ENCODE measurements at places on chromosomes 2 and 18.

DNA sequence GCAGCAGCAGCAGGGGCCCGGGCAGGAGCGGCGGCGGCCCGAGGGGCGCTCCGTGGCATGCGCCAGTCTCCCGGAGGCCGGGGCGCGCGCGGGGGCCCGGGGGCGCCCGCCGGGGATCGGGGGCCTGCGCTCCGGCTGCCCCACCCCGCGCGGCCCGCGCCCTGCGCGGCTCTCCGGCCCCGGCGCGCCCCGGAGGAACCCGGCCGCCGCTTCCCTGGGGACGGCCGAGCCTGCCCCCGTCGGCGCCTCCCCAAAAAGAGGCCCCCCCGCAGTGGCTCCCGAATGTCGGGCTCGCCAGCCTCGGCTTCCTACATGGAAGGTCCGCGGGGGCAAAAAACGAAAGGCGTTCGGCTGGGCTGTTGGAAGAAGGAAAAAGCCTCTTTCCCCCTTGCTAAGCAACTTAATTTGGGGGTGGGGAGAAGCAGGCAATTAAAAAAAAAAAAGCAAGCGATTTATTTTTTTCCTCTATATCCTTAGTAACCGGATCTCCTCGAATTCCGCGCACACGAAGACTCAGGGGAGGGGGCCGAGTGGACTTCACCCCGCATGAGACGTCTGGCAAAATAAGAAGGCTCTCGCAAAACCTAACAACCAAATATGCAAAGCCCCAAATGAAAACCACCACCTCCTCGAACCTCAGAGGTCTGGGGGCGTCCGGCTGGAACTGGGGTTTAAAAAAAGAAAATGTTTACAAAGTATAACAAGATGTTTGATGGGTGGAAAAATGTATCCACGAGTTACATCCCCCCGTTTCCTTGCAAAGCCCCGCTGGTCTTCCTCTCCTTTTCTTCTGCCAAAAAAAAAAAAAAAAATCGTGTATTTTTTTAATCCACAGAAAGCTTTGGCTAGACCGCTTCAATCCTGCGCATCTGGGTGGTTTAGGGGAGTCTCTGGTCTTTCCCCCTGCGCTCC lies at the start of gene SMAD7:
TSS of gene SMAD7 (minus strand) at position 430 of the 912 bp plus-strand sequence. CDS start 541 bp downstream, outside the sequence.
- no peak for DNase-seq

GRCh38 chr18:76522551-76522950 lies 27.5 kb upstream of the ZNF516 start:
- no peak for DNase-seq

- no peak for DNase-seq
Observed at GRCh38 chr2:62204998-62205496, 9.1 kb downstream of the B3GNT2 start.

- no peak for DNase-seq
Observed at GRCh38 chr2:230234122-230234722, 8.7 kb downstream of the SP140 start.

- DNase-seq, result no peak
Observed at GRCh38 chr2:27216416-27217137, 592 bp upstream of the CAD start.

- DNase-seq, result no peak
Observed at GRCh38 chr2:71073475-71073874, 5.0 kb downstream of the NAGK start.

GRCh38 chr2:130915595-130916437 lies 79.1 kb downstream of the ARHGEF4 start:
- no peak for DNase-seq

GRCh38 chr18:56245866-56246580 lies 392.4 kb downstream of the TXNL1 start:
- no peak for DNase-seq

DNA sequence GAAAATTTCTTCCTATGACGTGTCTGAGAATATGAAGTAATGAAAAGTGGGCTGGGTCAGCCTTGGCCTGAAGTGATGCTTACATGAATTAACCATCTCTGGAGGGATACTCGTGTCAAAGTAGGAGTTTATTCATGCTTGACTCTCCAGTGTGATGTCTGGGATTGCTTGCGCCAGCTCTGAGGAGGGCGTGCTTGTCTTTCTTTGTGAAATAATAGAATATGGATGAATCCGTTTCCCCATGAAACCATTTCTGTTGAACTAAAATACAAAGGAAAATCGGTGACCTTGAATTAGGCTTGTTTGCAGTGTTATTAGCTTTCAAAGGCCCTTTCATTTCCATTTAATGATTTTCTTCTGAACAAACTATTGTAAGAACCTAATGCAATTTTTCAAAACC lies 77.9 kb downstream of the EML6 start:
- no peak for DNase-seq

GRCh38 chr2:21261591-21261990 lies 137.8 kb downstream of the TDRD15 start:
- DNase-seq, result no peak

DNA sequence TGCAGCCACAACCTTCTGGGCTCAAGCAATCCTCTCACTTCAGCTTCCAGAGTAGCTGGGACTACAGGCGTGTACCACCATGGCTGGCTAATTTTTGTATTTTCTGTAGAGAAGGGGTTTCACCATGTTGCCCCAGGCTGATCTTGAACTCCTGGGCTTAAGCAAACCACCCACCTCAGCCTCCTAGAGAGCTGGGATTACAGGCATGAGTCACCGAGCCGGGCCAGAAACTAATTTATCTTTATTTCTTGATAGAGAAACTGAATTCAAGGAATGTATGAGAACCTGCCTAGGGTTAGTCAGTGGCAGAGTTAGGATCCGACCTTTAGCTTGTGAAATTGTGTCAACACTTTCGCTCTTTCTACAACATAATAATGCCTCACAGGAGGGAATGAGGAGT lies 19.3 kb upstream of the ITGAV start:
- DNase-seq, result no peak

- DNase-seq, result no peak
Observed at GRCh38 chr2:26892133-26892532, 44.2 kb downstream of the DPYSL5 start.

DNA sequence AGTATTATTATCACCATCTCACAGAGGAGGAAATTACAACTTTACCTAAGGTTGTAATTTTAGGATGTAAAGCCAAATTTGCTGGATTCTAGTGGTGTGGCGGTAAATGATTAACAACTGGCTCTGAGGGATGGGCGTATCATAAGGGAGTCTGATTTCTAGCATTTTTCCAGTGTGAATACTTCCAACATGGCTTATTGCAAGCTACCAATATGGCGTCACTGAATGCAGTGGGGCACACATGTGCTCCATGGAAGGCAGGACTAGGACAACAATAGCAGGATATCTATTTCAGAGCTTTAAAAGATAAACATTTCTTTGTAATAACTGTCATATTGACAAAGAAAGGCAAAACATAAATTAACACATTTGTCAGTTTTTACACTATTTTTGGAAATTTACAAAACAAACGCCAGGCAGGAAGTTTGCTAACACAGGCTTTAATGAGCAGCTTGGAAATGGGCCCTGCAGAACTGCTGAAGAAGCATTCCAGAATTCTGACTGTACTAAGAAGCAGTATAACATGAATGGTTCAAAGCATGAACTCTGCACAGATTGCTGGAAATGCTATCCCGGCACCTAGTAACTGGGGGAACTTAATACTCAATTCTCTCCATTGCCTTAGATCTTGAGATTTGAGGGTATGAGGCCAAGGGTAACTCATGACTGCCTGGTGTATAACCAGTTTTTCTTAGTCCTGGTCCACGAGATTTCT lies 439.3 kb upstream of the MAP2 start:
- no peak for DNase-seq

DNA sequence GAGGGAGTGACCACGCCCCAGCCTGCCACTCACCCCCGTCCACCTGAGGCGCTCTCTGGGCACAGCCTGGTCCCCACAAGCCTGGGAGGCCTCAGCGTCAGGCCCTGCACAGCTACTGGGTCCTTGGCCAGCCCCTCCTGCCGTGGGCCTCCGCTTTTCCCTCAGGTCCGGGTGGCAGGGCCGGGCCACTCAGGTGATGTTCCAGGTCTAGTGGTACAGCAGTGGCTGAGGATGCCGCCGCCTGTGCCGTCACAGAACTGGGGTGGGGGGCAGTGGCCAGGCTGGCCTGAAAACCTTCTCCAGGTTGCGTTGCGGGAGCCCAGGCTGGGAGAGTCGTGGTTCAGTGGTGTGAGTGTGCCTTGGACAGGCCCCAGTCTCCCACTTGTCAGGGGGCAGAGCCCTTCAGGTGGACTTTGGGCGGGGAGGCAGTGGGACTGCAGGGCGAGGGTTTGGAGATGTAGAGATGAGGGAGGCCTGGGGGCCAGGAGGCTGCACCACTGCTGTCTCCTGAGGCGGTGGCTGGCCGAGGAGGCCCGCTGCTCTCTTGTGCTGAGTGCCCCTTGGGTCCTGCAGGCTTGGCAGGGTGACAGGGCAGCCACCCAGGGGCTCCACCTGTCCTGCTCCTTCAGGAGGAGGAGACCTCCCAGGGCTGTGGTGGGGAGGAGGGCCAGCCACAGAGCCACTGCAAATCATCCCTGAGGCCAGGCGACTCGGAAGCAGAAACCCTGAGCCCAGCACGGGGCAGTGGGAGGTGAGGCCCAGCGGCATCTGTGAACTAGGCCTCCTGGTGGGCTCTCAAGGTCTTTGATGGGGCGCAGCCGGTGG lies 7.6 kb downstream of the GPC1 start:
- DNase-seq, result no peak

DNA sequence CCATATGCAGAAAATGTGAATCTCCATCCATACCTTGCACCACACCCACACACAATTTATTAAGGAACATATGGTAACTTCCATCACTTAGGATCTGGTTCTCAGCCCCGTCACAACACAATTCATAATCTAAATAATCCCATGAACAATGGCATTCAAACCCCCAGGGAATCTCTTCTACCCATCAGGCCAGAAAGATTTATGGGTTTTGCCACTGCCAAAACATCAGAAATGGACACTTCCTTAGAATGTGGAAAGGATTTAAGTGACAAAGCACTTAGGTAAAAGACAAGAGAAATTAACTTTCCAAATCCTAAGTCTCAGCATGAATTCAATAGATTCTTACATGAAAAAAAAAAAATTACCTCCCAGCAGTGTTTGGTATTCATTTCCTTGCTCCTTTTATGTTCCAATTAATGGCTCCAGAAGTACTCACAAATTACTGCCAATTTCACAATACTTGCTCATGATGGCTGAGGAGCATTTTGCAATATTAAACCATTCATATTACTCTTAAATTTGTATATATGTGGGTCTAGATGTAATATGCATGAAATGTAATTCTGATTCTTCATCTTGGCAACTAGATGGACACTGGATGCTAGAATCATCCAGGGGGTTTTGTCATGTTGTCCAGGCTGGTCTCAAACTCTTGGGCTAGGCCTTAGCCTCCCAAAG lies 56.5 kb upstream of the TMEM247 start:
- no peak for DNase-seq

GRCh38 chr18:32877371-32877770 lies 104.5 kb upstream of the KLHL14 start:
- DNase-seq, result no peak

DNA sequence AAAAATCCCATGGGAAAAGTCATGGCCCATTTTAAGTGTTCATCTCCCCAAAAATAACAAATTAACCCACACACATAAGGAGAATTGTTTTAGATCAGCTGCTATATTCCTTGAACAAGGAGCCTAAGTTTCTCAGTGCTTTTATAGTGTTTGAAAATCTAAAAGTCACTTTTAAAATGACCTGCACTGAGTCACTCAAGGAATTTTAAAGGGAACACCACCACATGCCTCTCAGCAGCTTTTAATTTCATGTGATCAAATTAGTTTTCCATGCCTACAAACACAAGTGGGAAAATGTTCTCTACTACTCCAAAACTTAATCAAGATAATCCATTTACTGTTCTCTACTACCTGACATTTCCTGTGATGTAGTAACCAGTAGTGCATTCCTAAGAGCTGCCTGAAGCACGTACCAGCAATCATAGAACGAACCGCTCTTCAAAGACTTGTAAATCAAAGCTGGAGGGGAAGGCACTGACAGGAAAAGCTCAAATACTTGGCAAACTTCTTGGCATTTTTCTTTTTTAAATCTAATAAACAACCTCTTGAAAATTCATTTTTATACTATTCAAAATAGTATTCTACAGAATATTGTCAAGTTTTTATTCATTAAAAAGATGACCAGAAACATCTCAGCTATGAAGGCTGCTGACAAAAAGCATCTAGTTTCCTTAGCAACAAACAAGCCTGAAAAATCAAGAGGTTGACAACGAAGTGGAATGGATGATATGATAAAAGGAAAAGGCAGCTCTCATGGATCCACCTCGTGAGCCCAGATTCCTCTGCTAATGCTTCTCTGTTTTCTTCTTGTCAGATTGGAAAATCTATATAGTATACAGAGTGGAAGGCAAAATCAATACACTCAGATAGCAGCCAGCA lies 37.2 kb downstream of the LRPPRC start:
- no peak for DNase-seq

- no peak for DNase-seq
Observed at GRCh38 chr2:101802329-101802728, 104.8 kb downstream of the MAP4K4 start.

DNA sequence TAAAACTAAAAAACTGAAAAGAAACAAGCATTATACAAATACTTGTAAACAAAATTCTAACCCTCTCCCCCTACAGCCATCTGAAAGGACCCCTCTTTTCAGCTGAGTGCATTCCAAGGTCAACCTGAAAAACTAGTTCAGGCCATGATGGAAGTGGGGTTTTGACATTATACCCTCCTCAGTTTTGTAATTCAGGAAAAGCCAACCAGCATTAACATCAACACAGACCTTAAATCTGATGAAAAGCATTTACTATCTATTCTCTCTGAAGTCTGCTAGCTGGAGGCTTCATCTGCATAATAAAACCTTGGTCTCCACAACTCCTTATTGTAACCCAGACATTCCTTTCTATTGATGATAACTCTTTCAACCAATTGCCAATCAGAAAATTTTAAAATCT lies 302.2 kb downstream of the CNTNAP5 start:
- no peak for DNase-seq

- DNase-seq, result no peak
Observed at GRCh38 chr2:173658946-173659371, 304.3 kb downstream of the CDCA7 start.

- DNase-seq, result no peak
Observed at GRCh38 chr2:221836095-221836494, 264.0 kb upstream of the EPHA4 start.

DNA sequence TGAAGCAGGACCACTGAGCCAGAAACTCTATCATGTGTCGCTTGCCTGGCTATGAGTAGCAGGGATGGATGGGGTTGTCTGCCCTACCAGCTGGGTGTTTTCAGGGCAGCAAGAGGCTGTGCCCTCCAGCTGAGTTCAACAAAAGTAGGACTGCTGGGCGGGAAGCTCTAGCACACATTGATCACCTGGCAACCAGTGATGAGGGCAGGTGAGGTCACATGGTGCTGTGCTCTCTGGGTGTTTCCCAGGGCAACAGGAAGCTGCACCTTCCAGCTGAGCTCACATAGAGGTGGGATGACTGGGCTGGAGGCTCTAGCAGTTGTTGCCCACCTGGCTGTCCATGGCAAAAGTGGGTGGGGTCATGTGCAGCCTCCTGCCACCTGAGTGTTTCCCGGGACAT lies 487.3 kb upstream of the VWC2L start:
- no peak for DNase-seq

GRCh38 chr2:85215081-85215447 lies 81.9 kb downstream of the TCF7L1 start:
- no peak for DNase-seq
